ENCODE measurements at places on chromosomes 16 and 17.

- no peak for DNase-seq
Measured at GRCh38 chr17:16924696-16925440, 47.0 kb downstream of the TNFRSF13B start.

- DNase-seq, result no peak
Measured at GRCh38 chr17:30225112-30225511, 10.4 kb downstream of the SLC6A4 start.

DNA sequence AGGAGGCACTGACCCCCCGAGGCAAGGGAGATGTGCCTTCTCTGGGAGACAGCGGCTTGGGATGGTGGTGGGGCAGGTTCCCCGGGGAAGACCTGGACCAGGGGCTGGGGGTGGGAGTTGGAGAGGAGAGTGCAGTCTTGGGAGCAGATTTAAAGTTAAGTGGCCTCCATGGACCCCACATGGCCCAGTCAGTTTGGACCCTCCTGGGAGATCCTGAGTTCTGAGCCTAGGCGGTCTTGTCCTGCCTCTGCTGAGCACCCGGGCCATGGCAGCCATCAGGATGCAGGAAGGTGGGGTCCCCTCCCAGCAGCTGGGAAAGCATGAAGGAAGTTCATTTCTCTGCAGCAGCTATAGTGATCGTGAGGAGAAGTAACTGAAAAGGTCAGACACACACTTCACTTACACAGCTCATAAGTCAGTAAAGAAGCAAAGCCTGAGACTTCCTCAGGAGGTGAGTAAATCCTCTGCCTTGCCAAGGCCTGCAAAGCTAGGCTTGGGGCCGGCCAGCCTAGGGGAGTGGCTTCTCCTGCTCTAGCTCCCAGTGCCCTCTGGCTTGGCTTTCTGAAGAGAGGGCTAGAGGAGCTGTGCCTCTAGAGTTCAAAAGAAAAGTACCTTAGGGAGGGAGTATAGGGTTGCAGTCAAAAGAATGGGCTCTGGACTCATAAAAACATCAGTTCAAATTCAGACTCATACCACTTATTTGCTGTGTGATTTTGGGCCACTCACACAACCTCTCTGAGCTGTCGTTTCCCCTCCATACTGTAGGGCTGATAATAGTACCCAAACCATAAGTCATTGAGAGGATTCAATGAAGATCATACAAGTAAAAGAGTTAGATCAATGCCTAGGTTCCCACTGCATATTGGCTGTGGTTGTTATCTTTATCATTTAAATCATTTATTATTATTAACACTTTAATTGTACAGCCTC lies 31.0 kb upstream of the C16orf78 start:
- no peak for DNase-seq

GRCh38 chr17:34368946-34369500 lies 6.0 kb upstream of the CCL1 start:
- no peak for DNase-seq

DNA sequence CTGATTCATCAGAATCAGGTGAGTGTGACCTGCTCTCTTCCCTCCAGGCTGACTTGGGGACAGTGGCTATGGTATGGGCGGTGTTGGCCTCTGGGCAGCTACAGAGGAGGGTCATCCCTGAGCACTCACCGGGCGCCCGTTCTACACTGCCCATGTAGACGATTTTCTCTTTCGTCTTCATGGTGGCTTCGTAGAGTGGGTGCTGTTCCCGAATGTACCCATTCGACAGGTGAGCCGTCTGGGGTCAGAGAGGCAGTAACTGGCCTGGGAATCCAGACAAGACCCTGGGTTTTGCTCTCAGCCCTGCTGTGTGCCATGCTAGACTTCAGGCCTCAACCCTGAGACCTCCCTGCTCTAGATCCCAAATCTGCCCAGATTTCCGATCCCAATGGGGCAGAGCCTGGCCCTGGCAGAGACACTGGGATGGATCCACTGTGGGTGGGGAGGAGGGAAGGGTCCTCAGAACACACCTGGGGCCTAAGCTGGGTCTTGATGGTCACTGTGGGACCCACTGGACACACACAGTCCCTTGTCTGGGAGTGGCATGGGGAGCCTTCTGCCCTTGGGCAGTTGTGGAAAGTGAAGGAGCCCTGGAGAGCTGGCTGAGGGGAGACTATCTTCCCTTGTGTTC lies 13.2 kb downstream of the USP6 start:
- DNase-seq, result no peak

GRCh38 chr16:66605177-66605978 lies 874 bp downstream of the CMTM3 start:
- DNase-seq, result no peak

GRCh38 chr16:67474551-67475455 lies 6.2 kb downstream of the ATP6V0D1 start:
- DNase-seq, result no peak

DNA sequence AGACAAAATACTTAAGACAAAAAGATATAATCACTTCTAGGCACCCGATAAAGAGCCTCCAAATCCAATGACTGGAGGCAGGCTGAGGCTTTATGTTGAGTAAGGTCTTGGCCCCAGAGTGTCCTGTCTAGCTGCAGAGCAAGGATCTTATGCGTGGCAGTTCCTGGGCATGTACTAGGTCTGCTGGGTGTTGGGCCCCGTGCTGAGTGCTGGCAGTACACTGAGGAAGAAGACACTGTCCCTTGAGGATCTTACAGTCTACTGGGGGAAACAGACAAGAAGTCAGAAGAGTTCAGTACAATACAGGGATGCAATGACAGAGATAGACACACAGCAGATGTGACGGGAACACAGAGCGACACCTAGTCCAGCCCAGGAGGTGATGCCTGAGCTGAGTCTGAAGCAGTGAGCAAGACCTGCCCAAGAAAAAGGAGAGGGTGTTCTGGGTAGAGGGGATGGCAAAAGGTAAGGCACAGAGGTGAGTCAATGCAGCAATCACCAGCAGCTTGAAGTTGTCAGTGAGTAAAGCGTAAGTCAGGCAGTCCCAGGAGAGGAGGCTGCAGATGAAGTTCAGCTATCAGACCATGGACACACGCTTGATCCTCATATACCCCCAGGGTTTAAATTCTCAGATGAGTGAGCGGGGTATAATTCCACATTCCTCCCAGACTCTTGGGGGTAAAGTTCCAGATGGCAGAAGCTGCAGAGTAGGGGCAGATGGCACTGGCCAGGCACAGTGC lies 18.1 kb downstream of the MAP3K14 start:
- DNase-seq, result no peak

- DNase-seq, result no peak
Measured at GRCh38 chr17:66177048-66177447, 14.9 kb downstream of the CEP112 start.

DNA sequence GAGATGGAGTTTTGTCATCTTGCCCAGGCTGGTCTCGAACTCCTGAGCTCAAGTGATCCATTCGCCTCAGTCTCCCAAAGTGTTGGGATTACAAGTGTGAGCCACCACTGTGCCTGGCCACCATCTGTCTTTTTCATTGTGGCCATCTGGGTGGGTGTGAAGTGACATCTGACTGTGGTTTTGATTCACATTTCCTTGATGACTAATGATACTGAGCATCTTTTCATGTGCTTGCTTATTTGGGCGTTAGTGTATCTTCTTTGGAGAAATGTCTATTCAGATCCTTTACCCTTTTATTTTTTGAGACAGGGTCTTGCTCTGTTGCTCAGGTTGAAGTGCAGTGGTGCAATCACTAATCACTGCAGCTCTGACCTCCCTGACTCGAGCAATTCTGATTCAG lies 53.9 kb upstream of the ERN1 start:
- DNase-seq, result peak; percentile 7

- no peak for DNase-seq
Measured at GRCh38 chr17:31413874-31414549, 22.5 kb downstream of the RAB11FIP4 start.

GRCh38 chr17:56310782-56311181 lies 157.5 kb downstream of the ANKFN1 start:
- DNase-seq, result no peak

DNA sequence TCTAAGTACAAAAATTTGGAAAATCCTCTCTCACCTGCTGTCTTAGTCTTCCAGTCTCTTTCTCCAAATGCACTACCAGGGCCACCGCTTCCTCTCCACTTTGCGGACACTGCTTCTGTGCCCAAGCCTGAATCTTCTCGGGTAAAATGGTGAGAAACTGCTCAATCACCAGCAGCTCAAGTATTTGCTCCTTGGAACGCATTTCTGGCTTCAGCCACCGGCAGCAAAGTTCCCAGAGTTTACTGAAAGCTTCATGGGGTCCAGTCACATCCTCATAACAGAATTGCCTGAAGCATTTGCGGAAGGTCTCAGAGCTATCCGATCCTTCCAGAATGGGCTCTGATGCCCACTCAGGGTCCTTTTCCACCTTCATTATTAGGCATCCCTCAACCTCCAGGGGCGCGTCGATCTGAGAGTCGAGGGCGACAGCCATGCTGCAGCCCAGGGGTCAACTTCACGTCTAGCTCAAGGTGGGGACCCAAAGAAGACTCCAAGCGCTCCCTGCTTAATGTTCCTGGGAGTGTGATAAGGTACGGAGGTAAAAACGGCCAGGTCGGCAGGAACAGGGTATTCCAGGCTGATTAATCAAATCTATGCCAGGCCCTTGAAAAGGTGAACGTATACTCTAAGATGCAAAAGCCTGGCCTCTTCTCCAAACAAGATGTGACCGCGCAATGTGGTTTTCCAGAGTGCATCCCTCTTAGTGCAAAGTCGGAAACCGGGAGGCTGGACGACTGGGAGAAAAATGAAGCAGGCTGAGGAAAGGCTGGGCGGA lies 763 bp downstream of the ZKSCAN2 start:
- peak; percentile 3 for DNase-seq

- no peak for DNase-seq
Measured at GRCh38 chr16:78050734-78051400, 28.5 kb downstream of the CLEC3A start.

GRCh38 chr17:16991349-16992009 lies 19.6 kb upstream of the TNFRSF13B start:
- peak; percentile 84 for DNase-seq
